ENCODE measurements at places on chromosomes 6 and 20.

GRCh38 chr6:142823256-142823902, 121.6 kb downstream of the HIVEP2 start:
- no peak for DNase-seq

- DNase-seq = no peak
Observed at GRCh38 chr6:139172567-139172966, 37.7 kb downstream of the HECA start.

DNA sequence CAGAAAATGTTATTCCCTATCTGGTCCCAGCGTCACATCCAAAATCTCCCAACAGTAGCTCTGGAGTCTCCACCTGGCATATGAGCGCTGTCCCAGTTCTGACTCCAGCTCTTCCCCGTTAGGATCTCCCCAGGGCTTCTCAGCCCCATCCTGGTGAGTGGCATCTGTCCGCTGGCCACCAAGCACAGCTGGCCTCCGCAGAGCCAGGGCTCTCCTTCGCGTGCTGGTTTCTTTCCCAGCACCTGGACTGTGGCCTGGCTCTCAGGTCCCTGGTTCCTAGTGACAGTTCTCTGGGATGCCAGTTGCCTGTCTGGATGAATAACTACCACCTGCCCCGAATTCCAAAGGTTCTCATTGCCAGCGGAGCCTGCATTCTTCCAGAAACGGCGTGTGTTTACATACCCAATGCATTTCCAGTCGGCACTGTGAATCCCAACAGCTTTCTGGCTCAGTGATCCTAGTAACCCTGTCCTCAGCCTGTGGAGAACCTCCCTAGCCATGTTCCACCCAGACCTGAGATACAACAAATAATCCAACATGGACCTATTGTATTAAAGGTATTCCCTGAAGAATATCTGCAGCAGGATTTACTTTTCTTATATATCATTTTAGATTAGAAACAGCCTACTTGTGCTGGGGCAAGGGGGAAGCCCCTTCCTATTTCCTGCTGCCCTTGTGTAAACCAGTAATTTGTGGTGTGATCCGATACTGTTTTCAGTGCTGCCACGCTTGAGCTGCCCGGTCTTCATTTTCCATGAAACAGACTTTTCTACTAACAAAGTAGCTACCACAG, 69.9 kb upstream of the PDE10A start:
- no peak for DNase-seq

DNA sequence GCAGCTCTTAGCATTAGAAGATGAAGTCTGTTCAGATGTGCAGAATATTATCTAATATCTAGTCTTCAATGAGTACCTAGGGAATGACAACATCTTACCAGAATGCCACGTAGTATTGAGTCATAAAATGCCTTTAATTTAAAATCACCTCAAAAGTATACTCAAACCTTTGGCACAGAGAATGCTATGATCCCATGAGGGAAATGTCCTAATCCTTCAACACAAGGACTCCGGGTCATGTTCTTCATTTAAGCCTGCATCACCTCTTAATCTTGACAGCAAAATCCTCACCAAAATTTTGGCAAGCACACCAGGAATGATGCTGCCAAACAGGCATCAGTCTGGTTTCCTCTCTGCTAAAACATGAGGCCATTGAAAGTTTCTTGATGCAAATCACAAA, 23.6 kb upstream of the MARCKS start:
- no peak for DNase-seq

DNA sequence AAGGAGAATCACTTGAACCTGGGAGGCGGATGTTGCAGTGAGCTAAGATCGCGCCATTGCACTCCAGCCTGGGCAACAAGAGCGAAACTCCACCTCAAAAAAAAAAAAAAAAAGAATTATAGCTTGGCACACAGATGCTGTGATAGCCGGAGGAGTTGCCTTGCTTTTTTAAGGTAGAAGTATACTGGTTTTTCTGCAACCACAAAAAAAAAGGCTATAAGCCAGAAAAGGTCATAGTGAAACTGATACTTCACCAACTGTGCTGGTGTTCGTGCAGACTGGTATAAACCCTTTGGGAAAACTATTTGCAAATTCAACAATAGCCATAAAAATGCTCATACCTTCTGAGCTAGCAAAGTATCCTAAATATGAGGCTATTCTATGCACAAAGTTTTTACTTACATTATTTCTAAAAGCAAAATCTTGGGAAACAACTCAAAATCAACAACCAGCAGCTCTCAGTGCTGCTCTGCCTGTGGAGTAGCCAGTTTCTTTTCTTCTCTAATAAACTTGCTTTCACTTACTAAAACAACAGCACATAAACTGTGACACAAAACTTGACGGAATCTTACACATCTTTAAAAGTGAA, 44.0 kb downstream of the B4GALT5 start:
- no peak for DNase-seq

DNA sequence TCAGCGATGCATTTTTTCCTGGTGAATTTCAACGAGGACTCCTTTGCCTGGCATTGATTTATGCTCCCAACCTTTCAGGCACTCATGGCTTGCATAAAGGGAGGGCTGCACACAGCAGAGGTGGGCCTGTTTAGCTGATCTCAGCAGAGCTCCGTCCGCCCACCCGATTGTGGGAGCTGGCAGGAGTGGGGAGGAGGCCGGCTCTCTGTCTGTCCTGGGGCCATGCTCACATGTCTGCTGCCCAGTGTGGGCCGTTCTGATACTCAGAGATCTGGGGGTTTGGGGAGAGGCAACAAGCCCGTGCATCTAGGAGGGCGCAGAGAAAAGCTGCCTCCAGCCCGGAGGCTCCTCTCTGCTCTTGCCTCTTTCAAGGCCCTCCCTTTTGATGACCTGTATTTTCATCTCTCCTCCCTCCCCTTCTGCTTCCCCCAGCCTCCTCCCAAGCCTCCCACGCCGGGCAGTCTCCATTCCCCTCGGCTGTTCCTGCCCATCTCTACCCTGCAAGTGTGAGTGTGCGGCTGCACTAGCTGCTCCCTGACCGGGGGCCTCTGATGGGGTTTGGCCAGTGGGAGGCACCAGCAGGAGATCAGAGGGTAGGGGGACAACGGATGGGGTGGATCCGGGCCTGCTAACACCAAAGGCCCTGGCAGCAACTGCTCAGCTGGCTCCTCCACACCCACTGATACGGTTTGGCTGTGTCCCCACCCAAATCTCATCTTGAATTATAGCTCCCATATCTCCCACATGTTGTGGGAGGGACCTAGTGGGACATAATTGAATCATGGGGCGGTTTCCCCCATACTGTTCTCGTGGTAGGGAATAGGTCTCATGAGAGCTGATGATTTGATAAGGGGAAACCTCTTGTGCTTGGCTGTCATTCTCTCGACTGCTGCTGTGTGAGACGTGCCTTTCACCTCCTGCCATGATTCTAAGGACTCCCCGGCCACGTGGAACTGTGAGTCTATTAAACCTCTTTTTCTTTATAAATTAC, 39.6 kb upstream of the MLN start:
- no peak for DNase-seq

- no peak for DNase-seq
Observed at GRCh38 chr6:18240230-18240629, 24.1 kb downstream of the DEK start.
